Cardiac atrium fibroblast (primary cell): ENCODE measurements at places on chromosomes 1 and 21. TPM values are rescaled to one million over a fixed set of nuclear protein-coding genes. Genes with fewer than 3 reads are reported as not detected.

RUNX1 gene
- total RNA-seq = 8.1 and 13.0 TPM in 2 replicates

RNU1-4 gene
- total RNA-seq = not detected in 2 replicates

HES2 gene
- total RNA-seq = 0.49 and 3.1 TPM in 2 replicates

MYOG gene
- total RNA-seq = not detected in 2 replicates

RHEX gene
- not detected in 2 replicates for total RNA-seq
